ENCODE measurements at places on chromosomes 13 and 19.

GRCh38 chr13:38687246-38688229 is 661 bp downstream of the FREM2 start:
- no peak for DNase-seq

DNA sequence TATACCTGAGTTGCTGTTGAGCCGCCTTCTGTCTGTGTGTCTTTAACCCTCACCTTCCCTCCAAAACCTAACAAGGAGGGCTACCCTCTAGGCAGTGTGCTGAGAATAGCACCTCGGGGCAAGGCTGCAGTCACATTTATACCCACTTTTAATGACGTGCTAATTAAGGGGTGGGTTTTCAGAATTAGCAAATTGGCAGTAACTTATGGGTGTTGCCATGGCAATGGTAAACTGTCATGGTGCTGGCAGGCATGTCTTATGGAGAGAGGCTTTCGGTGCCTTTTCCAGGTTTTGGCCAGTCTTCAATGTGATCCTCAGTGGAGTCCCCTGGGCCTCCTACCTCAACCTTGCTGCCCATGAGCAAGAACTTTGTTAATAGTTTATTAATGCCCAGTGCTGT is 1.2 kb upstream of the PNMA8A start:
- DNase-seq = no peak

- DNase-seq = no peak
Observed at GRCh38 chr19:14516746-14517438, 1.3 kb downstream of the DNAJB1 start.

DNA sequence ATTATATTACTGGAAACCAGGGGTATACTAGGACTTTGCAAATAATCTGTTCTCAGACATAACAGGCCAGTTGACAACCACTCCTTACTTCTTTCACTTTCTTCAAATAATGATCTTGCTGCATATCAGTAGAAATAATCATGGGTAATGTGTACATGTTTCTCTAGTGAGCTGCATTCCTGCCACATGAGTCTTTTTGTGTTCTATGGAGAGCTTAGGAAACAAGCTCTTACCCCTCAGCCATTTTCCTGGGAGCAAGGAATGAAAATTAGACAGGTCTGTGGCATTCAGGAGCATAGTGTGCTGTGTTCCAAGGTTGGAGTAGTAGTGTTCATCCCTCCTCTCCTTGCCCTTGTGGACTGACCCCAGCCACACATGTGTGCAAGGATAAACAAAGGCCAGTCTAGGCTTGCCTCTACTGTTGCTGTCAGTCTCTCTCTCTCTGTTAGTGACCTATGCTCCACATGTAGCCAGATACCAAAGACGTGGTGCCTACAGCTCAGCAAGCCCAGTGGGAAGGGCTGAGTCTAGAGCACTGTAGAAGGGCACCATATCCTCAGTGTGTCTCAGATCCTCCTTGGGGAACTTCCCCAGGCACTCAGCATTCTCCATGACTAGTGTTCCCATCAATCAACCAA is 11.5 kb upstream of the OXGR1 start:
- no peak for DNase-seq

GRCh38 chr13:32045982-32046785 is 14.6 kb downstream of the FRY start:
- no peak for DNase-seq

Measured in stimulated activated CD8-positive, alpha-beta memory T cell treated with anti-CD3 and anti-CD28 coated beads, Interleukin-2, amount 100 ng/mL, for 1 hour (primary cell).